Activated naive CD4-positive, alpha-beta T cell treated with anti-CD3 and anti-CD28 coated beads, Interleukin-2, amount 10 ng/mL, durations not matched to agents 5 hours and 36 hours (primary cell): ENCODE measurements at places on chromosomes 12 and 14. TPM values are rescaled to one million over a fixed set of nuclear protein-coding genes. Genes with fewer than 3 reads are reported as not detected.

The KRT75 gene
- not detected for total RNA-seq

The PPP1R1A gene
- not detected for total RNA-seq

The AQP6 gene
- not detected for total RNA-seq

The AREL1 gene
- 38.2 TPM for total RNA-seq

The PRKD1 gene
- not detected for total RNA-seq

The CRACR2A gene
- total RNA-seq, result 33.9 TPM

The GALNT9 gene
- not detected for total RNA-seq

The LRRC10 gene
- not detected for total RNA-seq

The SAMD15 gene
- 0.23 TPM for total RNA-seq

The TDRD9 gene
- 0.05 TPM for total RNA-seq

The WNT1 gene
- 0.72 TPM for total RNA-seq

The TRHDE gene
- not detected for total RNA-seq

The RPL10L gene
- total RNA-seq, result not detected

The TBC1D30 gene
- total RNA-seq, result 0.24 TPM

The EML5 gene
- 1.9 TPM for total RNA-seq

The RBP5 gene
- total RNA-seq, result 0.48 TPM

The KLHL33 gene
- 0.19 TPM for total RNA-seq

The VRTN gene
- total RNA-seq, result not detected

The RASSF8 gene
- total RNA-seq, result 1.0 TPM

The HOTAIR gene
- total RNA-seq, result not detected

The ZFYVE26 gene
- total RNA-seq, result 22.0 TPM

The WDHD1 gene
- 25.5 TPM for total RNA-seq

The REP15 gene
- total RNA-seq, result 0.38 TPM

The HSPB8 gene
- total RNA-seq, result not detected

The OR6C2 gene
- not detected for total RNA-seq
